Dermis blood vessel endothelial cell (primary cell): ENCODE measurements at places on chromosomes 7 and 10. TPM values are rescaled to one million over a fixed set of nuclear protein-coding genes. Genes with fewer than 3 reads are reported as not detected.

- DNase-seq = peak; percentile 13
These were observed 58.2 kb downstream of the ABI1 start for GRCh38 chr10:26802527-26802926.

DNA sequence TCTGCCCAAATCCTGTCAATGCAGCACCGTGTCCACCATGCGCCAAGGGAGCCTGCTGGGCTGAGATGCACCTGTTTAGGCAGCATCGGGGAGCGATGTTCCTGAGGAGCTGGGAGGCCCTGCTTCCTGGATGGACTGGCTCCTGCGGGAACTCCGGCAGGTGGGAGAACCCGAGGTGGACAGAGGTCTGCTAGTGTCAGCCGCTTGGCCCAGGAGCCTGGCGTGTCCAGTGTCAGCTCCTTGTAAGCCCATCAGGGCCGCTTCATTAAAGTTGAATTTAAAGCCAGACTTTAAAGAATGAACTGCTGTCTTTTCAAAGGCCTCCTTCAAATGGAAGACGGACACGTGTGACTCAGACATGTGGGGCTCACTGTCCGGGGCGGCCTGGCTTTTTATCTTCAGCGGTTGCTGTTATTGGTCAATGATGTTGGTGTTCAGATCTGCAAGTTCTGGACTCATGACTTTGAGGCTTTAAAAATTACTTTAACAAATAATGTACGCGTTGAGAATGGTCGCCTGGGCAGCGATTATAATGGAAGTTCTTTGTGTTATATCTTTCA, 422.5 kb downstream of the DNAJB6 start:
- DNase-seq = no peak

DNA sequence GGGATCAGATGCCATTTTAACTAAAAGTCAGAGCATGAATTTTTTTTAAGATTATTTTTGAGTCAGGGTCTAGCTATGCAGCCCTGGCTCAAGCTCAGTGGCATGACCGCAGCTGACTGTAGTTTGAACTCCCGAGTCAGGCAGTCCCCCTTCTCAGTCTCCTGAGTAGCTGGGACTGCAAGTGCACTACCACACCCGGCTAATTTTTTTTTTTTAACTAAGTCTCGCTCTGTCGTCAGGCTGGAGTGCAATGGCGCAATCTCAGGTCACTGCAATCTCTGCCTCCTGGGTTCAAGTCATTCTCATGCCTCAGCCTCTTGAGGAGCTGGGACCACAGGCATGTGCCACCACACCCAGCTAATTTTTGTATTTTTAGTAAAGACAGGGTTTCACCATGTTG, 7.8 kb downstream of the TAS2R41 start:
- no peak for DNase-seq

- no peak for DNase-seq
These were observed 46.2 kb downstream of the BMPR1A start for GRCh38 chr10:86802473-86803108.

GRCh38 chr7:101910991-101911799, 93.8 kb downstream of the CUX1 start:
- DNase-seq = no peak

DNA sequence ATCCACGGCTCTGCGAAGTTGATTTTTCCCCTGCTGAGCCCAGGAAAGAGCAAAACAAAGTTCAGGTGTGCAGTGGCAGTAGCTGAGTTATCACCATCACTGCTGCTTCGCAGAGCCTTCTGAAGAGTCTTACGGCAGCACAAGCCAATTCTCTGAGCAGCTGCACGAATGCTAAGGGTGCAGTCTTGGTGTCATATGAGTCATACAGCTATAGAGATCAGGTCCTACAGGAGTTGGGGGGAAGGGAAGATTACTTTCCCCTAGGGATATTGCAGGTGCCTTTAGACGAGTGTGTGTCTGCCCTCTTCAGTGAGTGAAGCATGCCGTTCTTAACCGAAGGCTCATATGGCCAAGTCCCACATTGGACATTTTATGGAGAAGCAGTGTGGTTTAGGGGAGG, 227.8 kb downstream of the CELF2 start:
- no peak for DNase-seq

GRCh38 chr7:1053002-1053411, 8.7 kb downstream of the GPR146 start:
- DNase-seq = peak; percentile 88

DNA sequence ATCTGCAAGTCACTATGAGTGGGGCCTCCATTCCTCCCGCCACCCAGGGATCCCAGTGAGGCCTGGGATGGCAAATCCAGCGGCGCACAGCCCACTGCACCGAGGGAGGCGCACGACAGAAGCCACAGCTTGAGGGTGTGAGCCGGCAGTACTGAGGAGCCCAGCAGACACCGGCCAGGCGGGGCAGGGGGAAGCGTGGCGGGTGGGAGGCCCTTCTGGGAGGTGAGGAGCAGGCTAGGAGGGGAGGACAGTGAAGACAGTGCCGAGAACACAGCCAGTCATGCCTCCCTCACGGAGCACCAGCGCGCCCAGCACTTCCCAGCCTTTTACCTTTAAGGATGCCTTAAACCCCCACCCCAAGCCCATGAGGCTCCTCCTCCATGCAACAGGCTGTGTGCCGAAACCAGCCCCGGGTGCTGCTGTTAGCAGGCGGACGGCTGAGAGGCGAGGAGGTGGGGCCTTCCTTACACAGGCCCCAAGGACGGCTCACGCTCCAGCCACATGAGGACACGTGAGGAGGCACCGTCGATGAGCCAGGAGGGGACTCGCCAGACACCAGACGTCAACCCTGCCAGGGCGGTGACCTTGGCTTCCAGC, 258.5 kb downstream of the PTPRN2 start:
- DNase-seq = no peak

DNA sequence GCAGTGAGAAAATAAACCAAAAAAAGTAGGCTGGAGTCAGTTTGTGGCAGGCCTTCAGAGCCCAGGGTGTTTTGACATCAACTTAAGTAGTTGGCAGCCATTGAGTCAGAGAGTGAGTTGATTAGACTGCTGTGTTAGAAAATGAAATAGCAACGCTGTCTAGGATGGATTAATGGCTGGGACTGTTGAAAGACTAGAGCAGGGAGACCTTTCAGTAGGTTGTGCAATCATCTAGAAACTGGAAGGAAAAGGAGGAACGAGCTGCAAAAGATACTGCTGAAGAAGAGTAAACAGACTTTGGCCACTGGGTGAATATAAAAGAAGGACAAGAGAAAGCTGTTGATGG, 28.6 kb upstream of the TRIL start:
- no peak for DNase-seq

DNA sequence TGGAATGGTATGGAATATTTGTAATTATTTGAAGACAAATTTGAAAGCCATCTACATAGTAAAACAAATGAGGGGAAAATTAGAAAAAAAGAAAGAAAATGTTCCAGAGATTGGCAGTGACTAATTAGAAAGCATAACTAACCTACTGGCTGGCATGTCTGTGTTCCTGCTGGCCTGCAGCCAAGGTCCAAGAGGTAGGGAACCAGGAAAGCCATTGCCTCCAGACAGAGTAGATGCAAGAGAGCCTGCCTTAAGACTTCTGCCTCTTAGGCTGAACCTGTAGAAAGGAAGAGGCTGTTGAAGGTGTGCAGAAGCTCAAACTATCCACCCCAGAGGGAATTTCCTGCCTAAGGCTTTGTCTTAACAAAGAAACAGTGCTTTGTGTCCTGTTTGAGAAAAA, 982.0 kb downstream of the SORCS1 start:
- DNase-seq = no peak

DNA sequence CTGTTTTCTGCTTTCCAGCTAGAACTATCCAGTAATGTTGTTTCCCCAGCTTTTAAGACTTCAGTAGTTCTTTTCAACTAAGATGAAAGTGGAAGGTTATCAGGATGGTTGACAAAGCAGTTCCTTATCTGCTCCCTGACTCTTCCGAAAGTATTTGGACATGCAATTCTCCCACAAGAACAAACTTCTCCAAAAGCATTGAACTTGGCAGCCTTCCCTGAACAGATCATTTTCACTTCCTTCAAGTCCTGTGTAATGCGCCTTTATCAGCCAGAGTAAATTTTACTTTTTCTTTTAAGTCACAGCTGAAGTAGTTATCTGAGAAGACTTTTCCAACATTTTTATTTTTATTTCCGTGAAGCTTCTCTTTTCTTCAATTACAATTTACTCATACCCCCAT, 39.7 kb downstream of the CDC14C start:
- no peak for DNase-seq

- peak; percentile 19 for DNase-seq
These were observed 1.5 kb upstream of the MKX start for GRCh38 chr10:27747096-27747451.

GRCh38 chr7:49174396-49174795, 250.0 kb downstream of the CDC14C start:
- no peak for DNase-seq

DNA sequence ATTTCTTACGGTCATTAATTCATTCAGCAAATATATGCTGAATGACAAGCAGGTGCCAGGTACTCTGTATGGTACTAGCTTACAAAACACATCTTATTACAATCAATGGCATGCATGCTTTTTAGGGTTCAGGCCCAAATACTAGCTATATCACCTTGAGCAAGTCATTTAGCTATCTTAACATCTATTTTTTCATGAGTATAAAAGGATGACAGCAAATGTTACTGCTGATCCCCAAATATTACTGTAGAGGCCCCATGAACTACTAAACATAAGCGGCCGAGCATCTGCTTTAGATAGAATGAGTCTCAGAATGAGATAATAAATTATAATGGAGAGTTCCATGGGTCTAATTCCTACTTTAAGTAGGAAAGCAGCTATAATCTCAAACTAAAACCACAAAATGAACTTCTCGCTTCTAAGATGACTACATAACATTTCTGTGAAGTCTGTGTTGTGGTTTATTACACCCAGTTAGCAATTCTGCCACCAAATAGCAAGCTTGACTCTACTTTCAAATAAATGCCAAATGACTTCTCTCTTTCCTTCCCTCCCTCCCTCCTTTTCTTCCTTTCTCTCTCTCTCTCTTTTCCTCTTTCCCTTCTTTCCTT, 113.7 kb upstream of the LRRN3 start:
- no peak for DNase-seq

DNA sequence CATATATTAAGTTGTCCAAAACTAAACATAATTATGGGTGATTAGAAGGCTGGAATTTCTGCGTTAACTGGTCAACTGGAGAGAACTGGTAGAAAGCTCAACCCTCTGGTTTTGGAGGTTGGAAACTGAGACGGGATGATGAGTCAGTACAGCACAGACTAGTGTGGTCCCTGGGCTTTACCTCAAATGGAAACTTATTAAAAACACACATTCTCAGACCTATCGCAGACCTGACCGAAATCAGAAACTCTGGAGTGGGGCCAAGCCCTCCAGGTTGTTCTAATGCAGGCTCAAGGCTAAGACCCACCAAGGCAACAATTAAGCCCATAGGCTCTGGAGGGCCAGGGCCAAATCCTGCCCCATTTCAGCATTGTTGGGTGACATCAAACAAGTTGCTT, 136.9 kb downstream of the KCNMA1 start:
- no peak for DNase-seq

DNA sequence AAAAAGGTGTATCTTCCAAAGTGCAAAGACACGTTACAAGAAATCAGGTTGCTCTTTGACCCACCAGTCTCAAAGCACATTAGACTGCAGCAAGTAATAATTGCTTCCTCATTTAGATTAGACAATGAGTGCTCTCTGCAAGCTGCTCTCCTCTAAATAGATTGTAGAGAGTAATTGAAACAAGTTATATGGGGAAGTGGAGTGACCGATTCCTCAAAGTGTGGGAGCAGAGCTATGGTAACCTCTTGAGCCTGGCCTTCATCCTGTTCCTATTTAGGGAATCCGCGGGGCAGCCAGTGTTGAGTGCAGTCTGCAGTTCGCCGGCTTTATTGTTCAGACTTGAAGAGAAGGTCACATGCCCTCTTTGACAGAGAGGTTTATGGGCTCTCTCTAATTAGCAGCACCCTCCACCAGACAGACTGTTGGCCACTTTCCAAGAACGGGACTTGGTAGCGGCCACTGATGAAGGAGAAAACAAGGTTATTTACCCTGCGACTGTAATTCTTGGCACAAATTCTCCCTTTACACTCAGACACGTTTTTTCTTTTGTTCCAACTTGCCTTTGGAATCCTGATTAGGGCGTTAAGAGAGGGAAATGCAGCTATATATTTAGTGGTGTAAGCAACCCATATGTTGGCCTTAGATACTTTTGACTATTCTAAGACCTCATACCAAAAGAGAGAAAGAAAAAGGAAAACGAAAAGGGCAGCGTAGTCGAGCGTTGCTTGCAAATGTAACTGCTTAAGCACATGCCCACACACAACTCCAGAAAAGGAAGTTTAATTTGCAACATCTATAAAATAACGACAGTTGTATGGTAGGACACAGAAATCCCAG, 107.5 kb downstream of the REEP3 start:
- DNase-seq = peak; percentile 92

DNA sequence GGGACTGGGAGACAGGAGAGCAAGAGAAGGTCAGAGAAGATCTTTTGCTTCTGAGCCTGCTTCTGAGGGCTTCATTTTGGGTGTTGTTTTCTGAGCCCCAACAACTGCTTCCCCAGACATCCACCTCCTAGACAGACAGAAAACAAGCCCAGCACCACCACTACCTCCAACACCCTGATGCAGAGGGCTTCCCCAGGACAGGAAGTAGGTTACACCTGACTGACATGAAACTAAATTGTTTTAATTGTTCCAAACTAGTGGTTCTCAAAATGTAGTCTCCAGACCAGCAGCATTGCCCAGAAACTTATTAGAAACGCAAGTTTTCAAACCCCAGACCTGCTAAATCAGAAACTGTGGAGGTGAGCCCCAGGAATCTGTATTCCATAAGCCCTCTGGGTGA, 163.6 kb upstream of the KMT2E start:
- no peak for DNase-seq

- DNase-seq = no peak
These were observed 16.4 kb downstream of the KCNH2 start for GRCh38 chr7:150961510-150962289.

GRCh38 chr7:133412942-133413341, 160.1 kb downstream of the EXOC4 start:
- no peak for DNase-seq

DNA sequence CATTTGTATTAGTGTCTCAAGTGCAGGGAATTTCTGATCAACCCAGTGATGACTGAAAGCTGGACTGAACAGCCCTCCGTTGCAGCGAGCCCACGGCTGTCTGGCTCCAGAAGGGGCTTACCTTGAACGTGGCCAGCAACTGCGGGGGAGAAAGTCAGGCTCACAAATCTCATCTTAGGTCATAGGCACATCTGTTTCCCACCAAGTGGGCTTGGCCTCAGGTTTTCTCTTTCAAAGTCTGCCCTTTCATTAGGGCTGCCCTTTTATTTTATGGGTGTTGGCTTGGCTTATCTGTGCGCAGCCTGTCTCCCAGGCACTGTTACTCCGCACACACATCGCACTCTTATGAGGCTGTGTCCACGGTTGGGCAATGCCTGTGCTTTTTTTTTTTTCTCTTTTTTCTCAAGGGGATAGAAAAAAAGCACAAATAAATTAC, 178.0 kb downstream of the JCAD start:
- no peak for DNase-seq

The LANCL2 gene
- 14.0 and 26.3 TPM in 2 replicates for total RNA-seq

The SLC13A1 gene
- not detected in 2 replicates for total RNA-seq

The ASZ1 gene
- total RNA-seq = not detected in 2 replicates

The RELN gene
- total RNA-seq = 412 and 787 TPM in 2 replicates

The JAKMIP3 gene
- 0.05 TPM in 1 of 2 replicates, not detected in the other for total RNA-seq

The SGPL1 gene
- 15.0 and 15.8 TPM in 2 replicates for total RNA-seq

The FBH1 gene
- total RNA-seq = 127 and 145 TPM in 2 replicates

The GRID1 gene
- total RNA-seq = not detected in 2 replicates

The AMZ1 gene
- under 0.01 TPM in 2 replicates for total RNA-seq

The ELFN1 gene
- 0.56 and 1.2 TPM in 2 replicates for total RNA-seq

The FEZF1 gene
- total RNA-seq = not detected in 2 replicates

The UCN3 gene
- not detected in 2 replicates for total RNA-seq
